ENCODE measurements at places on chromosomes 4 and X.

DNA sequence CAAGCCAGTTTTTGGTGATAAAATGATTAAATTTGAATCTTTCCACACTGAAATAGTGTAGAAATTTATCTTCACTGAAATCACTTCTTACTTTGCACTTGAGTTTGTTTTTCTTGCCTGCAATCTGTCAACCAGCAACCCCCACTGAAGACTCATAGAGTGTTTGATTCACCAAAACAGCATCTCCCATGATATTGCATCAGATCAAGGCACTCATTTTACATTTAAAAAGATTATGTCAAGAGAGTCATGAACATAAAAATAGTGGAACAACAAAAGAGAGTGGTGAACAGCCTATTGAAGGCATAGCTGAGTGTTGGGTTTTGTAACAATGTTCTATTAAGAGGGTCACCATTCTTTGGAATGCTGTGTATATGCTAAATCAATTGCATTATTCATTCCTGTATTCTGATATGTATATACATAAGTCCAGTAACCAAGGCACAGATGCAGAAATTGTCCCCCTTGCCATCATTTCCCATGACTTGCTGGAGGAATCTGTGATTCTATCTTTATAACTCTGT, 1934.9 kb downstream of the ARAP2 start:
- DNase-seq, result no peak

- peak; percentile 5 for DNase-seq
These were observed 50.8 kb downstream of the HTRA3 start for GRCh38 chr4:8320386-8320750.

DNA sequence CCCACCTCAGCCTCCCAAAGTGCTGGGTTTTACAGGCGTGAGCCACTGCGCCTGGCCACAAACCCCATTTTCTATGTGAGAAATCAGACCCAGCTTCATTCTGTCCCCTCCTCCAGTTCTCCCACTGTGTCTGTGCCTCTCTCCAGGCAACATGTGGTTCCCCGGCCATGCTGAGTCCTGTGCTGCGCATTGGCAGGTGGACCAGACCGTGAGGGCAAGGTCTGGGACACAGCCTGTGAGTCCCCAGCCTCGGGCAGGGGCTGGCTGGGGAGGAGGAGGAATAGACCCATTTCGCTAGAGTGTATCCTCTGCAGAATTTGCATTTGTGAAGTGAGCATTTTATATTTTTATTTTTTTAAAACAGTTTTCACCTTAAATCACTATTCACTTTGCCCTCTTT, 21.5 kb upstream of the CLDN24 start:
- no peak for DNase-seq

GRCh38 chr4:211033-211511, 86.8 kb downstream of the ZNF718 start:
- no peak for DNase-seq
